ENCODE measurements at places on chromosomes 4 and X. TPM values are rescaled to one million over a fixed set of nuclear protein-coding genes. Genes with fewer than 3 reads are reported as not detected.

DNA sequence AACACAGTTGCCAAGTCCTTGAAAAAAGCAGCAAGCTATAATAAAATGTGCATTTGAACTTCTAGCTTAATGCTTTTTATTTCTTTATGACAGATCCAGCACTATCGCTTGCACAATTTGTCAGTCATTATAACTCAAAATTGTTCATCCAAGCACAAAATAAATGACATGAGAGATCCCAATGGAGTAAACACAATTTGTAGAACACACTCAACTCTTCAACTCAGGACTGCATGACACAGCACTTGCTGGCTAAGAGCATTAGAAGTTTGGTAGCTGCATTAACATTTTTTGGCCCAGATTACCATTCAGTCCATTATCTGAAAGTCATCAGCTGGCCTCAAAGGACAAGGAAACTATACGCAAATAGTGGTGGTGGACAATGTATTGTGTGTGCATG lies 530.1 kb downstream of the INPP4B start:
- no peak for DNase-seq
- no peaks in the 10 kb centered on the region for H3K4me1 ChIP-seq
- no peak overlapping the region for H3K27ac ChIP-seq
- H3K36me3 ChIP-seq = no peaks in the 10 kb centered on the region
- no peak overlapping the region for H3K4me3 ChIP-seq

GRCh38 chr4:24262616-24263015 lies 321.7 kb downstream of the DHX15 start:
- peaks cover 35% of the 10 kb centered on the region for H3K4me1 ChIP-seq
- H3K36me3 ChIP-seq = no peaks in the 10 kb centered on the region
- no peak for DNase-seq
- no peak overlapping the region for H3K27ac ChIP-seq
- H3K27me3 ChIP-seq = no peaks in the 10 kb centered on the region
- no peak overlapping the region for H3K4me3 ChIP-seq

DNA sequence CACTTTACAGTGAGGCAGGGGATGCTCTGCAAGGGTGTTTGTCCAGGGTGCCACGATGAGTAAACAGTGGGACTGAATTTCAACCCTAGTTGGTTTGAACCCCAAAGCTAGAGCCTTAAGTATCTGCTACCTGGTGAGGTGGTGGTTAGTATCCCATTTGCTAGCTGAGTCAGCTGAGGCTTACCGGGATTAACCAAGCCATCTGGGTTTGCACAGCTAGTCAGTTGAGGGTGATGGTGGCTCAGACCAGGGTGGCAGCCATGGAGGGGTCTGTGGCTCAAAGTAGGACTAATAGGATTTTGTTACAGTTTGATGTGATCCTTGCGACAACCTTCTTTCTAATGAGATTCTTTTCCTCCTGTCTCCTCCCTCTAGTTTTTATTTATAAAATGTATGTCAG lies 1.9 kb downstream of the EVC start:
- H3K36me3 ChIP-seq = no peaks in the 10 kb centered on the region
- H3K27ac ChIP-seq = no peak overlapping the region
- no peak for DNase-seq

DNA sequence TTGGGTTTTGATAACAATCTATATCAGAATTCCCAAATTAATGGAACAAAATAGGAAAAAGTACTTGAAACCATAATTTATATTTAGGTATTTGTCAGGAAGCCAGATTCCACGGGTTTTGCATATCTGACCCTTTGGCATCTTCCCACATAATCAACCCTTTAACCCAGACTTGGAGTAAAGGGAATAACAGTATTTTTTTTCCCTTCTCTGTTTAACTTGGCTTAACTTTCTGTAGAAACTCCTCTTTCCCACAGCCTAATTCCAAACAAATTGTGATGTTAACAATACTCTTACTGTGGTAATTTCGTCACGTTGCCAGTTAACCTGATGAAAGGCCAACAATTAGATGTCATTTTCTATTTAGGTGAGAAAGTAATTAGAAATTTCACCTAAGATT lies 49.4 kb upstream of the GUCY1A1 start:
- no peaks in the 10 kb centered on the region for H3K4me1 ChIP-seq
- H3K36me3 ChIP-seq = no peaks in the 10 kb centered on the region
- H3K27ac ChIP-seq = no peak overlapping the region
- no peaks in the 10 kb centered on the region for H3K27me3 ChIP-seq
- no peak overlapping the region for H3K4me3 ChIP-seq
- DNase-seq = no peak

Gene MED28
- 25.8 TPM for total RNA-seq

GRCh38 chr4:168071304-168071703 lies 21.0 kb upstream of the ANXA10 start:
- no peaks in the 10 kb centered on the region for H3K36me3 ChIP-seq
- H3K27me3 ChIP-seq = no peaks in the 10 kb centered on the region
- H3K4me1 ChIP-seq = peaks cover 6% of the 10 kb centered on the region
- H3K4me3 ChIP-seq = no peak overlapping the region
- no peak for DNase-seq

Gene SERTM2
- total RNA-seq = 0.59 TPM

DNA sequence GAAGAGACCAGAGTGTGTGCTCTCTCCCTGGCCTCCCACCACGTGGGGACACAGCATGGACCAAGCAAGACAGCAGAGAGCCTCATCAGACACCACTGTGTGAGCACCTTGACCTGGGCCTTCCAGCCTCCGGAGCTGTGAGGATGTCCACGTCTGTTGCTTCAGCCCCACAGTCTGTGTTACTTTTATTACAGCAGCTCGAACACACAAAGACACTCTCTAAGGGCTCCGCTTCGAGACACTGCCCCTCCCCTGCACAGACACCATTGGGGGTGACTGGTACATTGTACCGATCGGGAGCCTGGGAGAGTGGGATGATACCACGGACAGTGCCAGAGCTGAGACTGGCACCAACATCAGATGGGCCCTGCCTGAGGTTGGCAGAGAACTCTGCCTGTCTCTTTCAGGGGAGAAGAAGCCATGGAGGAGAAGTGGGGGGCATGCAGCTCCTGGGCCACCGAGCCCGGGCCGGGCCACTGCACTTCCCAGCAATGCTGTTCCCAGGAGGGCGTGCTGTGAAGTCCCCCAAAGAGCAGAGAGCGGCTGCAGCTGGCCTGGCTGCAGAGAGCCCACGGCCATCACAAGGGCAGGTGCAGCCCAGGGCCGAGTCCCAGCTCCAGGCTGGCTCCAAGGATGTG lies 48.1 kb upstream of the HMX1 start:
- H3K4me1 ChIP-seq = no peaks in the 10 kb centered on the region
- DNase-seq = no peak
- no peaks in the 10 kb centered on the region for H3K36me3 ChIP-seq

DNA sequence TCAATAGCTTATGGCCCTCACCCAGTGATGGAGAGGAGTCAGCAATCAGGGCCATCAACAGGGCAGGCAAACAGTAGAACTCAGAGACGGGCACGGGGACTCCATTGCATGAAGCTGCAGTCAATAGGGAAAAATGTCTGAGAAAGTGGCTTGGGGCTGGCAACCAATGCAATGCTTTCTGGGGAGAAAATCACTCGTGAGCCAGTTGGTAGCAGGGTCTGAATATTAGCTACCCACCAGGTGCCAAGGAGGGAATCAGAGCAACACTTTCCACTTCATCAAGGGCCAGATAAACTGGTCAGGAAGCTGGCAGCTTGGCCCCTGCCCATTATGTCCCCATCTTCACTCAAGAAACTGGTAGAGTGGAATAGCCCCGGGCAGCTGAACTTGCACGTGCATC lies 80.7 kb downstream of the STARD8 start:
- H3K36me3 ChIP-seq = no peaks in the 10 kb centered on the region
- H3K4me3 ChIP-seq = no peak overlapping the region
- no peaks in the 10 kb centered on the region for H3K27me3 ChIP-seq
- no peak overlapping the region for H3K27ac ChIP-seq
- no peaks in the 10 kb centered on the region for H3K4me1 ChIP-seq
- DNase-seq = no peak

Measured in GM23338 (cell line).